ENCODE measurements at places on chromosomes 4 and X.

- no peak for DNase-seq
Measured at GRCh38 chr4:54391104-54391503, 162.0 kb downstream of the PDGFRA start.

DNA sequence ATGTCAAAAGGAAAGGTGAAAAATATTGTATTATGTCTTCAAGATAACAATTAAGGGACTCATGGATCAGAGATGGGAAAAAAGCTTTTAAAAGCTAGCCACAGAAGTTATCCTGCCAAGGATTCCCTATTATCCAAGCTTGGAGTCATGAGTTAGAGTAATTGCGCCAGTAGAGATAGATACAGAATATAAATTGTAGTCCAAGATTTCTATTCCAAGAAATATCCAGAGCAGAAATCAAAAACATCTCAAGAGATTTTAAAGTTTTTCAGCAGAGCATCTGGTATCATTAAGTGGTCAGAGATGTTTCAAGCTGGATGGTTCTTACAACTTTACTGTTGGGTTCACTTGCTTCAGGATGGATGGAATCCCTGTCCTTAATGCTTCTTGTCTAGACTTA is 186.7 kb downstream of the PCDH18 start:
- no peak for DNase-seq

DNA sequence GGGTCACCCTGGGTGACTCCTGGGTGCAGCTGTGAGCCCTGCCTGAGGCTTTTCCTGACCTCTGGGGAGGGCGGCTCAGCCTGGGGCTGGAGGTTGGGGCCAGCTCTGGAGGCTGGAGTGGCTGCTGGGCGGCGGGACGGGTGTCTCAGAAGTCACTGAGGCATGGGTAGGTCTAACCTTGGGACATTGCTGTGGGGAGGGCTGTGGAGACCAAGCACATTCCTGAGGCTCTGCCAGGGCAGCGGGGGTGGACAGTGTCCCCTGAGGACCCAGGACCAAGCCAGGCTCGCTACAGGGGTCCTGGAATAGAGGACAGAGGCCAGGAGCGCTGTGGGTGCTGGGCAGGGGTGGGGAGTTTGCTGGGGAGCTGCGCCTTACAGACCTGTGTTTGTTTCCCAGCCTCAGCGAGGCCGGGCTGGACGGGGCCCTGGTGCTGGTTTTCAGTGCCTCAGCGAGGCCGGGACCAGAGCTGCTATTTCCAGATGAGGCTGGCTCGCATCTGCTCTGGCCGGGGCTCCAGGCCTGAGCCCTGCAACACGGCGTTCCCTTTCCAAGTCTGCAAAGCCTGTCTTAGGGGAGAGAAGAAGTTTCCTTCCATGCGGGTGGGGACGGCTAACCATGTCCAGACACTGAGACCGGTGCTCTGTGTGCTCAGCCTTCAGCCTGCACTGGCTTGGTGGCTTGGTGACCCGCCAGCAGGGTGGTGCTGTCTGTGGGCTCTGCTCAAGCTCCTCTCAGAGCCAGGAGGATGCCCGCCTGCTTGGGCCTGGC is 3.0 kb upstream of the SLC25A6 start:
- DNase-seq: peak; percentile 76

- DNase-seq: no peak
Measured at GRCh38 chr4:68011684-68012083, 48.4 kb upstream of the TMPRSS11A start.

GRCh38 chr4:173794662-173795061 is 264.6 kb upstream of the HAND2 start:
- peak; percentile 58 for DNase-seq

DNA sequence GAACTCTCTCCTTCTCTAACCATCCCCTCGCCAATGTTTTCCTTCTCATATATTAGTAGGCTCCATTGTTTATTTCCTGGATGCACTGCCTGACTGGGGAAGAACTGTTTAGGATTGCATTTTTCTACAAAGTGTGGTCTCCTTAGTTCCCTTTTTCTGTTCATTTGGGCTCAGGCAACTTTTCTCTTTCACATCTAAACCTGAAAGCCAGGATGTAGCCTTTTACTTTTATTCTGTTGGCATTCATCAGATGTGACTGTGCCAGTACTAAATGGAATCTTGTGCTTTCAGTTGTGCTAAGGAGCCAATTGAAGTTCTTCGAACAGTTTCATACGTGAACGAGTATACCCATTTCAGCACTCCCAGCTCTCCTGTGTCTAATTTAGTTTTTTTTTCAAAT is 59.8 kb downstream of the DDIT4L start:
- no peak for DNase-seq
